Caki2 (cell line): ENCODE measurements at places on chromosomes 7 and 10. TPM values are rescaled to one million over a fixed set of nuclear protein-coding genes. Genes with fewer than 3 reads are reported as not detected.
A peak's percentile ranks its signal among the peaks of the same experiment; 100 is the strongest.

- DNase-seq: no peak
Measured at GRCh38 chr7:137789215-137789882, 57.4 kb downstream of the DGKI start.

DNA sequence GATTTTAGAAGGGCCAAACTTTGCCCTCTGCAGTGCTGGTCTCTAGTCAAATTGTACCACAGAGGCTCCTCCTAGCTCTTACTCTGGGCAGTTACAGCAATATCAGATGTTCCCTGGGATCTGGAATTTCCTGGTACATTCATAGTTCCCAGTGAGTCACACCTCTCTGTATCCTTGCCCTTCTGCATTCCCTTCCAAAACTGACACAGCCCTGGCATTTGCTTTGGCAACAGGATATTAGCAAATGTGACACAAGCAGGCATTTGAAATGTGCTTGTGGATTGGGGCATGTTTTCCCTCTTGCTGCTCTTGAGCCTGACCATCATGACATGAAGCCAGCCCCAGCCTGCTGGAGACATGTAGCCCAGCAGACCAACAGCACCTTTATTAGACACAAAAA lies 284.7 kb upstream of the AKR1E2 start:
- DNase-seq: peak; percentile 77

The GIMAP4 gene
- not detected in 2 replicates for total RNA-seq

DNA sequence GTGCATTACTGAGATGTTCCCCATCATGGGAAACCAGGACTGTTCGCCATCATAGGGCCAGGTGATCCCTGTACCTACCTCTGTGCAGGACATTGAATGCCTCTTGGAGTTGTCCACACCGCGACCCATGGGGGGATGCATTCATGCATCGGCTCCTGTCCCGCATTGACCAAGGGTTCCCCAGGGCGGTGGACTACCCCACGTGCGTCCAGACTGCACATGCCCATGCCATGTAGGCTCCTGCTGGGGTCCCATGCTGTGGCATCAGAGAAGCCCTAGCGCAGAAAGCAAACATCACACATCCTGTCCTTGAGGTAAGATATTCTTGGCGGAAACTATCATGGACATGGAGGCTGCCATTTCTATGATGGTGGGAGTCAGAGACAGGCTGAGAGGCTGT lies 121.6 kb upstream of the UNC5B start:
- DNase-seq: no peak

- DNase-seq: no peak
Measured at GRCh38 chr7:92648067-92648466, 57.9 kb upstream of the FAM133B start.

The PILRA gene
- total RNA-seq: 0.41 and 0.91 TPM in 2 replicates

- DNase-seq: no peak
Measured at GRCh38 chr10:17479015-17479615, 24.7 kb upstream of the ST8SIA6 start.

- no peak for DNase-seq
Measured at GRCh38 chr7:128219636-128220035, 21.4 kb upstream of the LEP start.

- DNase-seq: no peak
Measured at GRCh38 chr10:129029851-129030602, 437.0 kb upstream of the MGMT start.

GRCh38 chr7:93047514-93048099 lies 70.2 kb downstream of the SAMD9 start:
- no peak for DNase-seq

The YWHAG gene
- total RNA-seq: 63.4 and 73.1 TPM in 2 replicates

- no peak for DNase-seq
Measured at GRCh38 chr10:96289218-96289910, 14.9 kb upstream of the DNTT start.

- no peak for DNase-seq
Measured at GRCh38 chr10:70668454-70668970, 3.8 kb upstream of the ADAMTS14 start.

GRCh38 chr7:70856901-70857630 lies 274.9 kb upstream of the GALNT17 start:
- peak; percentile 59 for DNase-seq

- DNase-seq: no peak
Measured at GRCh38 chr7:11609096-11609670, 222.8 kb downstream of the THSD7A start.

The SEMA3C gene
- 49.8 and 69.8 TPM in 2 replicates for total RNA-seq

The OR6B1 gene
- total RNA-seq: not detected in 2 replicates

- no peak for DNase-seq
Measured at GRCh38 chr10:104938031-104938430, 296.9 kb downstream of the SORCS3 start.

DNA sequence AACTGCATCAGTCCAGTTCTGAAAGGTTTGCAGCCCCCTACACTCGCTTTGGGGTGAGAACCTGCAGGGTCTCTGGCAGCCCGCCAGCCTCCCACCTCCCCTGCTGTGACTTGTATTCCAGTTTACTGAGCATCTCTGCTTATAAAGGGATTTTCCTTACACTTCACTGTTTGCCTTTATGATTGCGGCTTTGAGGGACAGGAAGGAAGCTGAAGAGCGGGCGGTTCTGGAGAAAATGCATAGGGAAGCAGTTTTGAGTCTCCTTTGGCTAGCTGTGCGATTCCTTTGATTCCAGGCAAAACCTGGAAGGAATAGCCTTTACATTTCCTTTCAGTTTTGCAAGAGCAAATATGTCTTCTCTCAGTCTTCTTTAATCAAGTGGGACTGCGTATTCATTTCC lies 65.0 kb upstream of the TRIM8 start:
- no peak for DNase-seq

- DNase-seq: no peak
Measured at GRCh38 chr7:121446526-121446925, 50.4 kb upstream of the FAM3C start.

The SPDYE9 gene
- not detected in 2 replicates for total RNA-seq

The ASAH2 gene
- 0.47 TPM in 1 of 2 replicates, not detected in the other for total RNA-seq

DNA sequence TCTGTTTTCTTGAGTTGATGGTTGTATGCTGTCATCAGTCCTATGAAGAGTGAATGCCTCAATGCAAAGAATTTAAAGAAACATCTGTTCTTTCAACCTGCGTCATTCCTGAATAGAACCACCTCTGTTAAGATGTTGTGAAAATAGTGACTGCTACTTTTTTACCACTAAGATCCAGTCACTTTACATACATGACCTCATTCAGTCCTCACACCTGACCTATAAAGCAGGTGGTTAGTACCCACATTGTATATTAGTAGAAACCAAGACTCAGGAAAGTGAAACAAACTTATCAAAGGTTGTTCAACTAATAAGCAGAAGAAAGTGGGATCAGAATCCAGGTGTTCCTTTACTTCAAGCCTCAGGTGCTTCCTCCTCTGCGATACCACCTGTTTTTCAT lies 64.8 kb downstream of the ITGB8 start:
- DNase-seq: no peak
